ENCODE measurements at places on chromosomes 16 and 17. TPM values are rescaled to one million over a fixed set of nuclear protein-coding genes. Genes with fewer than 3 reads are reported as not detected.
A peak's percentile ranks its signal among the peaks of the same experiment; 100 is the strongest.

RPL27 gene
- polyA plus RNA-seq: 1,977 TPM

DNA sequence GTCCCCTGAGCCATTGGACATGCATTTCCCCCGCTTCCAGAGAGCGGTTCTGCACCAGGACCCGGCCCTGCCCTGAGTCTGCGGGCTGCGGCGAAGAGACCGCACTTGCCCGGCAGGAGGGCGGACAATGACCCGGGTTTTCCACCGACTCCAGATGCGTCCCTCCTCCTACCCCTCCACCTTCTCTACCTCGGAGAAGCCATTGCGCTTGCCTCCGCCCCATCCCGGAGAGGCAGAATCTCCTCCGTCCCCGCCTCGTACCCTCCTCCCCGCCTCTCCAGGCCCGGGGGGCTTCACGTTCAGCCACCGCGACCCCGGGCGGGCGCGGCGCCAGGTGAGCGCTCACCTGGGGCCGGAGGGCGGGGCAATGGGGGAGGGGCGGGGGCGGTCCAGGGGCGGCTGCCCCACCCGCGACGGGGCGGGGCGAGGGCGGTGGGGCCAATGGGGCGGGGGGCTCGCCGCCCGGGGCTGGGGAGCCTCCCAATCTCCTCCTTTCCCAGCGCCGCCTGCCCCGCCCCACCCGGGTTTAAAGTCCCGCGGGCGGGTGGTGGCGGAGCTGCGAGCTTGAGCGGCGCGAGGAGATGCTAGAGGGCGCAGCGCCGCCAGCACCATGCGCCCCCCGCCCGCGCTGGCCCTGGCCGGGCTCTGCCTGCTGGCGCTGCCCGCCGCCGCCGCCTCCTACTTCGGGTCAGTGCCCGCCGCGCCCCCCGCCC is at the start of gene WNT9B:
Gene WNT9B, plus strand, starts transcription at position 555 of the 713 bp plus-strand sequence. Its CDS starts 56 bp downstream, at position 611.
- DNase-seq: peak; percentile 89

GRCh38 chr17:8225813-8226535 is 15.6 kb upstream of the AURKB start:
- DNase-seq: no peak

GRCh38 chr17:39643271-39643670 is 6.3 kb downstream of the STARD3 start:
- DNase-seq: no peak

DNA sequence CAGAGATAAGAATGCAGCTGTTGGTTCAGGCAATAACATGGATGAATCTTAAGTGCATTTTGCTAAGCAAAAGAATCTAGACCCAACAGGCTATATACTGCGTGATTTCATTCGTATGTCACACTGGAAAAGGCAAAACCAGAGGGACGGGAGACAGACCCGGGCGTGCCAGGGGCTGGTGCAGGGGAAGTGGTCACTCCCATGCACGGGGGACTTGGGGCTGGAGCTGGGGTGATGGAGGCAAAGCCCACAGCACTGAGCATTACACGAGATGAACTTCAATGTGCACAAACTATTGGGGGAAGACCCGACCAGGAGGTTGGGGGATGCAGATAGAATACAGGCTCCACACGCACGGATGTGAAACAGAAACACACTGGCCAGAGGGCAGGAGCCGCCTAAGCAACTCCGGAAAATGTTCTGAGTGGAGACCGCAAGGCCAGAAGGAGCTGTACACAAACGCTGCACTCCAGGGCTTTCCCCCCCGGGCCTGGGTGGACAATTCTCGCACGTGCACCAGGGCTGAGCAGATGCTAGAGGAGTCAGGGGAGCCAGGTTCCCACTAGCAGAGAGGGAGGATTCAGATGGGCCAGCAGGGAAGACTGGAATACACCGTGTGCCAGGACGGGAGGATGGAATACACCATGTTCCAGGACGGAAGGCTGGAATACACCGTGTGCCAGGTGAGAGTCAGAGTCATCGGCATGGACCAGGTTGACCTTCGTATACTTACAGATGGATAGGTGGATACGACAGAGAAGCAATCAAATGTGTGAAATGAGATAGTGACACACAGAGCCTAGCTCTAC is 11.3 kb downstream of the LMF1 start:
- no peak for DNase-seq

- DNase-seq: no peak
Measured at GRCh38 chr16:68281368-68282063, 17.2 kb downstream of the SLC7A6 start.

- DNase-seq: no peak
Measured at GRCh38 chr17:51263006-51263405, 2.7 kb downstream of the UTP18 start.

DNA sequence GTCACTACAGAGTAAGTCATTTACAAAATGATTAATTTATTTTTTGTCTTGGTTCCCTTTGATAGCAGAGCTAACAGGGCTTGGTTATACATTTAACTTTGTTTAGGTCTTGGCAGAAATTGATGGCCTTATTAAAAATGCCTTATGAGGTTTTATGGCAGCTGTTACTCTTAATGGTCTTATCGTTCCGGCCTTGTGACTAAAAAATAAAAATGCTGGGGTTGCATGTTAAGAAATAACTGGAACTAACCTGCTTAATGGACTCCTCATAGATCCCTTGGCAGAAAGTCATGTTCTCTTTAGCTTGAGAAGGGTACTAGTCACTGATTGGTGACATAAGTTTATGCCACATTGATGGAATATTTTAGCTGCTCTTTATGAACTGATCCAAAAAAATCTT is 18.3 kb downstream of the COX11 start:
- DNase-seq: peak; percentile 80

GRCh38 chr17:75271233-75271954 is 363 bp upstream of the MIF4GD start:
- peak; percentile 80 for DNase-seq
